ENCODE measurements at places on chromosomes 6 and 20. TPM values are rescaled to one million over a fixed set of nuclear protein-coding genes. Genes with fewer than 3 reads are reported as not detected.

Gene RAD21L1
- not detected for total RNA-seq

DNA sequence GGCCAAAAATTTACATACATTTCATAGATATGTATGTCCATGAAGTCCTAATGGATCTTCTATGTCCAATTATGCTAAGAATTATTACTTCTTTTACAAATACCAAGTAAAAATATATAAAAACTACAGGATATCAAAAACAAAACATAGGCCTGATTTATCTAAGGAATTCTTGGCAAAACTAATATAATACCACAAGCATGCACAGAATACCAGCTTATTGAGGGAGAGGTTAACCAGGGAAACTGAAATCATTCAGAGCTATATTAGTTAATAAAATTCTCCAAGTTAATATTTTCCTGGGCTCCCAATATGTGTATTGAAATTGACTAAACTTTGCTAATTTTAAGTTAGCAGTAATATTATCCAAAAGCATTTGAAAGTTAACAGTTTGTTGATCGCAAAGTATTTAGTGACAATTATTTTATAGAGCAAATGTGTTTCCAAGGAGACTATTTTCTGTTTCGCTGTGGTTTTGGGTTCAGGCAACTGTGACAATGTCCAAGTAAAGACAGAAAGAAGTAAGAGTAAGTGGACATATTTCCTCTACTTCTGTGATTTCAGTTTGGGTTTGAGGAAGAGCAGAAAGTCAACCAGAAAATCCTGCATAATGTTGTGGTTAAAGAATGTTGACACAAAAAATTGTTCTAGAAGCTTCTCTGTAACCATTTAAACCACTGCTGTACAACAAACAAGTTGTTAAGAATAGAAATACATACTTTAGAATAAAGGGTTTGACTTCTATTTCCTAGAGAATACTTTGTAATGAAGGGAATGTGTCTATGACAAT lies 167.4 kb downstream of the COL21A1 start:
- no peak for DNase-seq

Gene DEFB132
- total RNA-seq: not detected

Gene HLA-E
- total RNA-seq: 1,118 TPM

- no peak for DNase-seq
Measured at GRCh38 chr6:149763866-149764265, 14.3 kb downstream of the PCMT1 start.

GRCh38 chr20:35952480-35953386 lies 1.6 kb downstream of the SCAND1 start:
- peak; percentile 62 for DNase-seq

Data from hematopoietic multipotent progenitor cell (in vitro differentiated cells).